ENCODE measurements at places on chromosomes 13 and 19.

DNA sequence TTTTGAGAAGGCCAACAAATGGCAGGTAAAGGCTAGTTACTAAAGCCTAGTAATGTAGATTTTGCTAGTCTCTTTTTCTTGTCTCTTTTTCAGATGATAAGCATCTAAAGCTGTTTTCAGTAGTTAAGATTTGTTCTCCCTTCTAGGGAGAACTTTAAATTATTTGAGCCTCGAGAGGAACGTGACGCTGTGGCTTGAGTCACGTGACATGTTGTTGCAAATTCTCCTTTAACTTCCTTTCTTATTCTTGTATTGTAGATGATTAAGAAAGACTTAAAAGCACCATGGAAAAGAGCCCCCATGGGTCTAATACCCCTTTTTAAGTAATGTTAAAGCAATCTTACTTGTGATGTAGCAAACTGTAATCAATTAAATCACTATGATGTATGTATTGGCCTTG, 2698.7 kb downstream of the PCDH9 start:
- DNase-seq = no peak

DNA sequence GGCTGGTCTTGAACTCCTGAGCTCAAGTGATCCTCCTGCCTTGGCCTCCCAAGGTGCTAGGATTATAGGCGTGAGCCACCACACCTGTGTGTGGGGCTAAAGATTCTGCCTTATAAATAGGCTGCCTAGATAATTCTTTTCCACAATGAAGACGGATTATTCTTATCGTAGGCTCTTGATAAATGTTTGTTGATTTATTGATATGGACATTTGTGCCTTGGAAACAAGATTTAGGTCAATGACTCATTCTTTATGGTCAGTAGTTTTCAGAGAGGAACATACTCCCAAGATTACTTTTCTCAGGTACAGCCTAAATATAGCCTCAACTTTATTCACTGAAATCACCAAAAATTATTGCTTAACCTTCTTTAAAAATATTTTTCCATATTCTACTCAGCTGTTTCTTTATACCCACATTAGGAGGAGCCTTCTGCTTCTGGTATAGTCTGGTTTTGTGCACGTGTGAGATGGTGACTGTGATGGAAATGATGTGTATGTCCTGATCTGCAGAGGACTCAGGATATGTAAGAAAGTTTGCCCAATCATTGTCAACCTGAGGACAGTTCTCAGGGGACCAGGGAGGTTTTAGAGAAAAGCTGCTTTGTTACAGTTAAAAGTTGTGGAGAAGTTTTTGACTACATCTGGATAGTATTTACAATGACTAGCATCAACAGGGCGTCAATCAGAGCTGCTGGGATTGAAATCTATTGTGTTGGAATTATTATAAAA, 208.9 kb downstream of the DNAJC15 start:
- DNase-seq = no peak

DNA sequence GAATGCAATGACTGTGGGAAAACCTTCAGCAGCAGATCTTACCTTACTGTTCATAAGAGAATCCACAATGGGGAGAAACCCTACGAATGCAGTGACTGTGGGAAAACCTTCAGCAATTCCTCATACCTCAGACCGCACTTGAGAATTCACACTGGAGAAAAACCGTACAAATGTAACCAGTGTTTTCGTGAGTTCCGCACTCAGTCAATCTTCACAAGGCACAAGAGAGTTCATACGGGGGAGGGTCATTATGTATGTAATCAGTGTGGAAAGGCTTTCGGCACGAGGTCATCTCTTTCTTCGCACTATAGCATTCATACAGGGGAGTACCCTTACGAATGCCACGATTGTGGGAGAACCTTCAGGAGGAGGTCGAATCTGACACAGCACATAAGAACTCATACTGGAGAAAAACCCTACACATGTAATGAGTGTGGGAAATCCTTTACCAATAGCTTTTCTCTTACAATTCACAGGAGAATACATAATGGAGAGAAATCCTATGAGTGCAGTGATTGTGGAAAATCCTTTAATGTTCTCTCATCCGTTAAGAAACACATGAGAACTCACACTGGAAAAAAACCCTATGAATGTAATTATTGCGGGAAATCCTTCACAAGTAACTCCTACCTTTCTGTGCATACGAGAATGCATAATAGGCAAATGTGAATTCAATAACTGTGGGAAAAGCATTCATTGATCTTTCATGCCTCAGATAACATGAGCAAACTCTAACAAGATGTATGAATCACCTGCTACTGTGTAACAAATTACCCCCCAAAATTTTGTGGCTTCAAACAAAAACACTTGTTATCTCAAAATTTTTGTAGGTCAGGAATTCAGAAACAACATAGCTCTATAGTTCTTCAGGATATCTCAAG, 13.8 kb downstream of the ZNF557 start:
- no peak for DNase-seq

- DNase-seq = no peak
Observed at GRCh38 chr13:93776936-93777335, 550.3 kb downstream of the GPC6 start.

All from T-helper 9 cell (primary cell).